ENCODE measurements at places on chromosomes 4 and X.

- DNase-seq, result no peak
These were observed 2.2 kb upstream of the APELA start for GRCh38 chr4:164874789-164875188.

- DNase-seq, result no peak
These were observed 833.5 kb upstream of the ADGRL3 start for GRCh38 chr4:60366661-60367060.

- DNase-seq, result no peak
These were observed 54.4 kb downstream of the NBDY start for GRCh38 chrX:56783450-56783831.

DNA sequence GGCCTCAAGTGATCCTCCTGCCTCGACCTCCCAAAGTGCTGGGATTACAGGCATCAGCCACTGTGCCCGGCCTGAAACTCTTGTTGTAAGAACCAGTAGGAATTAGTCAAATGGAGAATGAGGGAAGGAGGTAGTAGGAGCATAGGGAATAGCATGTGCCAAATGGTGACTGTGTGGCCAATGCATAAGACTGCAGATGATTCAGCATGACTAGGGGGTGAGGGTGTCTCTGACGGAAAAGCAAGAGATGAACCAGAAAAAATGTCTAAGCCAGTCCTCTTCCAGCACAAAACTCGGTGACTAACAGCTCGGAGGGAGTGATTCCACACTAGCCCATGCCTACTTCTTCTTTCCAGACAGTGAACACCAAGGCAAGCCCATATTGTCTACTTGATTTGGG lies 58.2 kb upstream of the DUSP21 start:
- DNase-seq, result no peak

GRCh38 chrX:111490688-111491087 lies 20.8 kb upstream of the SERTM2 start:
- no peak for DNase-seq

GRCh38 chrX:13432414-13433297 lies 112.8 kb upstream of the ATXN3L start:
- no peak for DNase-seq

DNA sequence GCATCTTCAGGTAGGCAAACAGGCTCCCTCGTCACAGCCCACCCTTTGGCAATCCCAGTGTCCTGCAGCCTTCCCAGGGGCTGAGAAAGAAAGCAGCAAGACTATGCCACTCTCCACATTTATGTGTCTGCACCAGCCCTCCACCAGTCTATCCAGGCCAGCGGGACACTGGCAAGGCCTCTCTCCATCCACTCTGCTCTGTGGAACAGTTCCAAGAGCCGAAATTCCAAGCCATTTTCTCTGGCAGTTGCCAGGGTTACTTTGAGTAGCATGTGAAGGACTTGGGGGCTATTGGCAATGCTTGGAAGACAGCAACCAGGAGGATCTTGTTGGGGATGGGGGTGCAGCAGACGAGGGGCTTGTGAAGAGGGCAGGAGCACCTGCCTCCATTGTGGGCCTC lies 52.1 kb downstream of the TSC22D3 start:
- no peak for DNase-seq

GRCh38 chr4:7206385-7206784 lies 14.0 kb downstream of the SORCS2 start:
- DNase-seq, result no peak

GRCh38 chr4:133865612-133866327 lies 335.8 kb downstream of the PABPC4L start:
- DNase-seq, result no peak

GRCh38 chr4:78602334-78602733 lies 50.8 kb downstream of the ANXA3 start:
- no peak for DNase-seq

- DNase-seq, result no peak
These were observed 861.1 kb upstream of the IGFBP7 start for GRCh38 chr4:57971261-57971660.

- DNase-seq, result no peak
These were observed 22.2 kb downstream of the C4orf50 start for GRCh38 chr4:5995901-5996623.

- no peak for DNase-seq
These were observed 47.5 kb downstream of the SORCS2 start for GRCh38 chr4:7239844-7240243.

- no peak for DNase-seq
These were observed at the start of gene NWD2 for GRCh38 chr4:37244583-37245390. TSS of gene NWD2 (plus strand) at chr4:37244743. CDS start at chr4:37245068, 325 bp downstream.

GRCh38 chr4:3851211-3851610 lies 85.0 kb downstream of the ADRA2C start:
- no peak for DNase-seq

- DNase-seq, result no peak
These were observed 12.3 kb downstream of the TLR3 start for GRCh38 chr4:186081202-186081807.

DNA sequence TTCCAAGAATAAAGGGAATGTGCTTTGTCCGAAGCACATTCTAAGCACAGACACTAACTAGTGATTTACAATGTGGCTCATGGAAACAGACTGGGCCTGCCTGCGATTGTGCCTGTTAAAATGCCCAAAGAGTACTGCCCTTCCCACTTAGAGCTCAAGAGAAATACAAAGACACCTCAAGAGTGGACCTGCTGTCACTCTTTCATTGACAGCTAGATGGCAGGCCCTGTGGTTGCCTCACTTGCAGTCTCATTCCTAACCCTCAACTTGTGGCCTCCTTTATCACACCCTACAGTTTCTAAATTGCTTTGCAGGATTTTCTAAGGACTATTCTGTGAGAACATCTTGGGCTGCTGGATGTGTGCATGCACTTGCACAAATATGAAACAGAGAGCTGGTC lies 331.0 kb upstream of the EMCN start:
- DNase-seq, result no peak

DNA sequence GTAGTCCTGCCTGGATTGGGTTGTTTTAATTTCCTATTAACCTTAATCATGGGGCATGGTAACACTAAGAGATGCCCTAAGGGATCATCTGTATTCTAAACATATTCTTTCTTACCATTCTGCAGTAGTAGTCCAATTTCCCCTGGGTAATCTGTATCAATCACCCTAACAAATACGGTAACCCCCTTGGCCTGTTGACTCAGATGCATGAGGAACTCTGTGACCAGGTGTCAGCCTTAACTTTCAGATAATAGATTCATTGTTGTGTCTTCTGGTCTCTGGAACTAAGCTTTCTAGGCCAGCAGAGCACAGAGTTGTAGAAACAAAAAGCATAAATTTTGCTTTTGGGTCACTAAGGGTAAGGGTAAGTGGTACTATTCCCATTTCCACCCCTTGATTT lies 13.1 kb upstream of the BANK1 start:
- no peak for DNase-seq

DNA sequence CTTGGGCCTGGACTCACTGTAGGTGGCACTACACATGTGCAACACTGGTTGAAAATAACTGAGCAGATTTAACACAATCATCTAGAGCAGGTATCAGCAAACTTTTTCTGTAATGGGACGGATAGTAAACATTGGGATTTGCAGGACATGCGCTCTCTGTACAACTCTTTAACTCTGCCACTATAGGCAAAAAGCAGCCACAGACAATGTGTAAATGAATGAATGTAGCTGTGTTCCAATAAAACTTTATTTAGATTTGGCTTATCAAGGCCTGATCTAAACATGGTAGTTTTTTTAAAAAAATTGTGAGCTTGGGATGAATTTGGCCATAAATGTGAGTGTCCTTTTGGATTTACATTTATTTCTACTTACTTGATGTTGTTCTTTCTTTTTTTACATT lies 407.3 kb downstream of the FAT4 start:
- DNase-seq, result no peak

GRCh38 chr4:147760176-147760575 lies 28.3 kb downstream of the ARHGAP10 start:
- DNase-seq, result no peak

GRCh38 chr4:94561249-94562024 lies 109.7 kb downstream of the PDLIM5 start:
- DNase-seq, result no peak

GRCh38 chr4:5959211-5959982 lies 58.8 kb downstream of the C4orf50 start:
- no peak for DNase-seq

DNA sequence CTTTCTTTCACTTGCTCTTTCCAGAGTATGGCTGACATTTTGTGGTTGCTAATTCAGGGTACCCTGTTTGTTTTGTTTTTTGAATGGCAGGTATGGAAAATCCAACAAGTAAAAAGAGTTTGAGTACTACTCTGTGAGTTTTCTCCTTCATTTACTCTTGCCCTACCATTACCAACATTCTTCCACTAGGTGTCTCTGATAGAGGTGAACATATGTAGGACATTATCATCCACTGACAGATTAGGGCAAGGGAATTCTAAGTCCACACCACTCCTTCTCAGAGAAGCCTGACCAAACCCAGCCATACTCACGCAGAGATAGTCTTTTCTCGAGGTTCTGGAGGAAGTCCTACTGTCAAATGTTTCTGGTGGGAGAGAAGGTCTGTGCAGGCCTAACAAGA lies 36.7 kb upstream of the HDAC8 start:
- no peak for DNase-seq

DNA sequence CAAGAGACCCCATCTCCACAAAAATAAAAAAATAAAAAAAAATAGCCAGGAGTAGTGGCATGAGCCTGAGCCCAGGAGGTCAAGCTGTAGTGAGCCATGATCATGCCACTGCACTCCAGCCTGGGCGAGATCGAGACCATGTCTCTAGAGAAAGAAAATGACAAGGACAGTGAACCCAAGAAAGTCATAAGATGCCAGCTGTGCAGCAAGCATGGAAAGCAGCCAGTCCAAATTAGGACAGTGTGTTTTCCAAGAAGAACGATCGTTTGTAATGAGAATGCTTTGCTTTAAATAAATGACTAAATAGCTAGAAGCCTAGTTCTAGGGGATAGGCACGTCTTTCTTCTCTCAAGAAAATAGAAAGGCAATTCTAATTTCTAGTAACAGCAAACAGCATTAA lies 58.4 kb upstream of the MSANTD1 start:
- DNase-seq, result no peak

- no peak for DNase-seq
These were observed 38.4 kb upstream of the ZNF518B start for GRCh38 chr4:10495651-10496050.

GRCh38 chr4:150584111-150584915 lies 2.4 kb downstream of the MAB21L2 start:
- DNase-seq, result no peak

DNA sequence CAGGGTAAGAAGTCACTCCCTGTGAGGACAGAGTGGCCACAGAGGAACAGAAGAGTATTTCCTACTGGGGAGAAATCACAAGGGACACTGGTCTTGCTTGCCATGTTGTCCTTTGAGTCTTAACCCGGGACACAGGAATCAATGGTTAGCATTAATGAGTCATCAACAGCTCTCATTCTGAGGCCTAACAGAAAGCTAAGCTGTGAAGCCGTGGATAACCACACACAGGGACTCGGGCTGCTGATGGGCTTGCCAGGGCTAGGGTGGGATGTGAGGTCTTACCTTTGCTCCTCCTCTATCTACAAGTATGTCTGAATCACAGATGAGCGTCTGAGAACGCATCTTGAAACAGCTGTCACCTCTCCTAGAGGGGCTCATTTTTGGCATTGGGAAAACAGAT lies 22.2 kb downstream of the HELT start:
- DNase-seq, result no peak

DNA sequence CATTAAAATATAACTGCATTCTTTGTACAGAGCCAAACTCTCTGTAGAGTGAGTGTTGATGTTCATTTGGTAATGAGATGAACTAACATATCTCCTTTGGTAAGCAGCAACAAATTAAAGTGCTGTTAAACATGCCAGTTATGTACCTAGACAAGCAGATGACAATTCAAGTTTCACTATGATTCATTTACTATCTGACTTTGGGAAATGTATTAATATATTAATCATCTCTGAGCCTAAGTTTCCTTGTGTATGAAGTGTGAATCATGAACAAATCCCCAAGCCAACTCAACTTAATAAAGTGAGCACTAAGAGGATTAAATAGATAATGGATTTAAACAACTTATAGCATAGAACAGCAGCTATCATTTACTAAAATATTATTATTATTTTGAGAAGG lies 1044.2 kb downstream of the GLUD2 start:
- DNase-seq, result no peak

All from activated naive CD8-positive, alpha-beta T cell treated with anti-CD3 and anti-CD28 coated beads, Interleukin-2, amount 50 U/mL, for 24 hours (primary cell).